ENCODE measurements at places on chromosomes 16 and 17. TPM values are rescaled to one million over a fixed set of nuclear protein-coding genes. Genes with fewer than 3 reads are reported as not detected.

DNA sequence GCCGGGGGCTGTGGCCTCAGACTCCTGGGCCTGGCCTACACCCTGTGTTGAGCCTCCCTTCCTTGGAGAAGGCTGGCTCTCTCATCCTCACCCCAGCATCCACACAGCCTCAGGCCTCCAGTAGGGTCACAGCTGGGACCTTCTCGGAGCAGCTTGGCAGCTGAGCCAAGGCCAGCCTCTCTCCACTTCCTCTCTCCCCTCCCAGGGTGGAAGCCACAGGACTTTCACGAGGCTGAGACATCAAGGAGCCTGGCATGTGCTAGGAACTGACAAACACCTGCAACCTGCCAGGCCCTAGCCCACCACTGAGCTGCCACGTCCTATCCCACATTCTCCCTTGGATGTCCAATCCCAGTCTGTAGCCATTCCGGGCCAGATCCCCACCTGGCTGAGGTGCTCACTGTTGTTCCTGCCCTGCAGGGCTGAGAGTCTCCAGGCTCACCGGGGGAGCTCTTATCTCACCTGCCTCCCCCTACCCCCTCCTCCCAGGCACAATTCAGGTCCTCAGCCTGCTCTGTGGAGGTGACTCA lies 3.1 kb downstream of the MMP15 start:
- peaks cover 10% of the 10 kb centered on the region for H3K27me3 ChIP-seq
- peak overlapping the region; percentile 69 for H3K4me3 ChIP-seq
- no peak for DNase-seq
- peaks cover 6% of the 10 kb centered on the region for H3K36me3 ChIP-seq
- H3K4me1 ChIP-seq, result peaks cover 53% of the 10 kb centered on the region

DNA sequence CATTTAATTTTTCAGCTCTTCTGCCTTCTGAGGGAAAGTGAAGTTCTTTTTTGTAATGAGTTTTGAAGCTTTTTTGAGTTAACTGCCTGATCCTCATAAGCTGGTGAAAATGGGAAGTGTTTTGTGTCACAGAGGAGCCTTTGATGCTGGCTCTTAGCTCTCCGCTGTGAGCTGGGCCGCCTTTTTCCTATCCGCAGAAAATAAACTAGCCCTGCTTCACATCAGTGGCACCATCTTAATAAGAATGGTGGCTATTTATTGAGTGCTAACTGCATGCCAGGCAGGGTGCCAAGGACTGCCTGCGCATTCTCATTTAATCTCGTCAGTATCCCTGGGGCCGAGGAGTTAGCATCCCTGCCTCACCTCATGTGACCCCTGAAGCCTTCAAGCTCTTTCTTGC lies 309.0 kb downstream of the CPPED1 start:
- DNase-seq, result no peak
- H3K27me3 ChIP-seq, result peaks cover 4% of the 10 kb centered on the region
- no peaks in the 10 kb centered on the region for H3K4me1 ChIP-seq
- H3K4me3 ChIP-seq, result no peak overlapping the region
- no peak overlapping the region for H3K27ac ChIP-seq
- H3K36me3 ChIP-seq, result no peaks in the 10 kb centered on the region

GRCh38 chr17:12256380-12256995 lies 235.8 kb downstream of the MAP2K4 start:
- no peaks in the 10 kb centered on the region for H3K4me1 ChIP-seq
- no peak for DNase-seq
- peaks cover 2% of the 10 kb centered on the region for H3K36me3 ChIP-seq
- H3K27me3 ChIP-seq, result no peaks in the 10 kb centered on the region
- H3K4me3 ChIP-seq, result no peak overlapping the region
- H3K27ac ChIP-seq, result no peak overlapping the region

DNA sequence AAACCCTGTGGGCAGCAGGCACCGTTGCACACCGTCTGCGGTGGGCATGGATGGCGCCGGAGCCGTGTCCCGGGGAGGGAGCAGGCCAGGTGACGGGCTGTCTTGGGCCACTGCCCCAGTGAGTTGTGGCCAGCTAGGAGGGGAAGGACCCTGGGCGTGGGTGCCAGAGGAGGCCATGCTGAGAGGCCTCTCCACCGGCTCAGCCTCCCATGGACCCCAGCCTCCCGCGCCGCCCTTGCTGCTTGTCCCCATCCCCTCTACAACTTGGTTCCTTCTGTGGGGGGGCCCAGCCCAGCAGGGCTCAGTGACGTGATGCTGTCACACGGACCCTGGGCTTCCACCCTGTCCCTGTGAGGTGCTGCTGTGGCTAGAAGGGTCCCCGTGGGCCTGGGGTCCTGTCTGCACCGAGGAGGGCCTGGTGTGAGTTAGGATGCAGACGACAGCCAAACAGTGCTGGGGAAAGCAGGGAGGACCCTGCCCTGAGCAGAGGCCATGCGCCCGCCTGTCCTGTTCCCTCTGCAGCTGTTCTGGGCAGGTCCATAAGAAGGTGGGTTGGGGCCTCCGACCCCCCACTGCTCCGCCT lies 11.3 kb downstream of the UBE2I start:
- 0 out of 2 replicates have a peak, but pooled peaks cover 3% of the 10 kb centered on the region for H3K4me1 ChIP-seq
- peaks cover 64% of the 10 kb centered on the region for H3K36me3 ChIP-seq

Gene HAS3
- total RNA-seq, result 56.0 TPM

Gene DHODH
- 19.0 TPM for total RNA-seq
